Kidney epithelial cell (primary cell): ENCODE measurements at places on chromosomes 6 and 20.

DNA sequence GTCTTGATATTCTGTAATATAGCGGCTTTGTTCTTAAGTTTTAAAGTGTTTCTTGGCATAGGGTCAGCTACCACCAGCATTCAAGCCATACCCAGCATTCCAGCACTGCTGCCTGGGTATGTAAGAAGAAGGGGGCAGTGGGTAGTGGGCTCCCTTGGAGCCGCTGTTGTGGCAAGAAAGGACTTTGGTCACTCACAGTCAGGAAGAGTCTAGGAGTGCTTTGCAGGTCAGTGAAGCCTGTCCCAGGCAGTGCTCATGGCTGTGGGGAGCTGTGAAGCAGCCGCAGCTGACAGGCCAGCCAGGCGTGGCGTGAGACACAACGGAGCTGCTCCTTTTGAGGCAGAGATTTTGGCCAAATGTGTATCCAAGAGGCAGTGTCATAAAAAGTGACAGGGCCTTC is 512.0 kb downstream of the CDKAL1 start:
- peak; percentile 65 for DNase-seq

- DNase-seq = no peak
Measured at GRCh38 chr6:4130357-4130987, 4.9 kb downstream of the ECI2 start.

DNA sequence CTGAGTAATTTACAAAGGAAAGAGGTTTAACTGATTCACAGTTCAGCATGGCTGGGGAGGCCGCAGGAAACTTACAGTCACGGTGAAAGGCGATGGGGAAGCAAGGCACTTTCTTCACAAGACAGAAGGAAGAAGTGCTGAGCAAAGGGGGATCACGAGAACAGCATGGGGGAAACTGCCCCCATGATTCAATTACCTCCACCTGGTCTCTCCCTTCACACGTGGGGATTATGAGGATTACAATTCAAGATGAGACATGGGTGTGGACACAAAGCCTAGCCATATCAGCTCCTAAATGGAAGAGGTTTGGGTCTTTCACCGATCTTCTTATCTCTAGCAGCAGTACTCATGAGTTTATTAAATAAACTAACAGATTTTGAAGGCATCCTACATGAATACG is 152.9 kb upstream of the RUNX2 start:
- DNase-seq = no peak

DNA sequence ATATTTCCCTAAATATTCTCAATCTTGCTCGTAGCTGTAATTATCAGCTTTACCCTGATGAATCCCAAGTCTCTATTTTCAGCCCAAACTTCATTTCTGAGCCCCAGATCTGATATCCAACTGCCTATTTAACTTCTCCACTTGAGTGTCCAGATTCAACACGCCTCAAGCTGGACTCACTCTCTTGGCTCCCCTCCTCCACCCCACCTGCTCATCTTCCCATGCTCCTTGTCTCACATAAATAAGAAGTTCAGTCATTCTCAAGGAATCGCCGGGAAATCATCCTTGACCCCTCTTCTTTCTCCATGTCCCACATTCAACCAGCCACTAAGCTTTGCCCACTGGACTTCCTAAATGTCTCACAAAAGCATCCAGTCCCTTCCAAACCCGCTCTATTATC is 89.9 kb upstream of the STMND1 start:
- DNase-seq = no peak

DNA sequence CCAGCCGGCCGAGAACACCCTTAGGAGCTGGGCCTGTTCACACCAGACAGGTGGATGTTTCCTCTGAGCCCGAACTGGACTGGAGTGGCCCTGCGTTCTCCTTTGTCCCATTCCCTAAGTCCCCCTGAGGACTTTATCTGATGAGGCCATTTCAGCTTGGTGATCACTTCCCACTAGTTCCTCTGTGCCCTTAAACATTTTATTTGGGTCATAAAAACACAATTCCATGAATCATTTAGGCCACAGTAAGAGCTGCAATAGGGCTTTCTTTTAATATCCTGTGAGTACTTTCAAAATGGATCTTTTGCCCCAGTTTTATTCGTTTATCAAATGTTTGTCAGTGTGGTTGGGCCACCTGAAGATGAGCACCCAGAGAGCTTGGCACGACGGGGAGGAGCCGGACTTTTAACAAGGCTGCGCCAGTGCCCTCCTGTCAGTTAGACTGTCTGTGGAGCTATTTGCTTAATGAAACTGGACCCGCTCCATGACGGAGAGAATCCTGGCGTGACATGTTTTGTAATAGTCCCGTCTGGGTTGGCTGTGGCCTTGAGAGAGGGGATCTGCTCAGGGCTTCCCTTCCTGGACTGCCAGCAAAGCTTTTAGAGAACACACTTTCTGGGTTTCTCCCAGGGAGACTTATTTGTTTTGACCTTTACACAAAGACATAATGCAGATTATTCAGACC is 53.5 kb downstream of the ZDHHC14 start:
- DNase-seq = no peak

GRCh38 chr6:106475284-106475683 is 114.8 kb downstream of the CRYBG1 start:
- DNase-seq = no peak

- DNase-seq = no peak
Measured at GRCh38 chr20:54140927-54141566, 32.7 kb downstream of the CYP24A1 start.

- DNase-seq = no peak
Measured at GRCh38 chr6:126640921-126641320, 301.0 kb downstream of the CENPW start.

- no peak for DNase-seq
Measured at GRCh38 chr20:53718142-53719021, 124.7 kb upstream of the ZNF217 start.

GRCh38 chr6:77318256-77318655 is 145.0 kb downstream of the HTR1B start:
- no peak for DNase-seq
